ENCODE measurements at places on chromosomes 12 and 14.

GRCh38 chr14:52263190-52263589, 4.3 kb upstream of the PTGDR start:
- no peak for DNase-seq

DNA sequence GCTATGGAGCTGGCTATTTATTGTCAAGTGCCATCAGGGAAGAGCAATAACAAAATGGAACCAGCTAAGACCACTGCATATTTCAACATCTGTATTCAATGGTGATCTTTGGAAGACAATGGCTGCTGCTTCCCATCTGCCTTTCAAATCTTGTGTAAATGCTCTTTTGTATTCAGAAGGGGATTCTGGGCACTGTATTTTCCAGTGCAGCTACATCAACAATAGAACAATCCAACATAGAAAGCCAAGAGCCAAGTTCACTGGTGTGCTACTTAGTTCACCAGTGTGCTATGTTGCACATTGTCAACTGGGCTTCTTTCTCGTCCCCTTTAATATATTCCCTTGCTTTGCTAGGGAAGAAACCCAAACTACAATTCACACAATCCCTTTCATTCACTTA, 128.8 kb upstream of the OR4E1 start:
- no peak for DNase-seq

GRCh38 chr12:70948236-70948975, 27.9 kb upstream of the PTPRR start:
- no peak for DNase-seq

GRCh38 chr12:89781156-89781555, 72.5 kb upstream of the ATP2B1 start:
- no peak for DNase-seq

GRCh38 chr14:61866932-61867920, 105.0 kb downstream of the SNAPC1 start:
- no peak for DNase-seq

Data from small intestine (tissue), 16 donors.